Amniotic epithelial cell (primary cell): ENCODE measurements at places on chromosomes 2 and 18.

DNA sequence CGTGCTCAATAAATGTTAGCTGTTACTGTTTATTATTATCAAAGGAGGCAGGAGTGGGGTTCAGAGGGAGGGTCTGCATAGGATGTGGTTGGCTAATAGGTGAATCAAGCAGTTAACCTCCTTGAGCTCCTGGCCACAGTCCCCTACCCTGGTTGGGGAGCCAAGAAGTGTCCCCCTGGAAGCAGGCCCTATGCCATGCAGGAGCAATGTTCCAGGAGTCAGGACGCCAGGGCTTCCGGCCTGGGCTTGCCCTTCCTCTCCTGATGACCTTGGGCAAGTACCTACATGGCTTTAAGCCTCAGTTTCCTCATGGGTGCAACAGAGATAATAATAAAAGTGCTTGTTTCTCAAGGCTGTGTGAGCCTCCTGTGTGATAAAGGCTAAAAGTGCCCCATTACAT, 84.9 kb downstream of the DYSF start:
- DNase-seq: no peak

GRCh38 chr18:45765796-45766195, 41.8 kb downstream of the SLC14A1 start:
- no peak for DNase-seq

DNA sequence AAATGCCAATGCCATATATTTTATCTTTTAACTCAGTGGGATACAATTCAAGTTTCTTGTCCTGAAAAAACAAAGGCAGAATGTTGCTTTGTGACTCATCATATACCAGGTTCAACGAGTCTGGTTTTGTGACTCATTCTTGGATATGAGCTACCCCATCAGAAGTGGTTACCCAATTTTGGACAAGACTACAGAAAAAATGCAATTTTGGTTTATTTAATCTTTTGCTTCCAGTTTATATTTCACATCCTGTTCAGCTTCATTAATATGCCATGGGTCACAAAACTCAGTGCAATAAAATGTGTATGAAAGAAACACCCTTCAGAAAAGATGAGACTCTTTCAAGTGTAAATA, 25.0 kb downstream of the FN1 start:
- peak; percentile 98 for DNase-seq

GRCh38 chr2:74552914-74553811, 579 bp downstream of the LOXL3 start:
- DNase-seq: peak; percentile 31

- DNase-seq: peak; percentile 9
Observed at GRCh38 chr2:187942876-187943275, 348.8 kb upstream of the GULP1 start.

GRCh38 chr2:40564184-40564583, 112.3 kb upstream of the SLC8A1 start:
- no peak for DNase-seq

DNA sequence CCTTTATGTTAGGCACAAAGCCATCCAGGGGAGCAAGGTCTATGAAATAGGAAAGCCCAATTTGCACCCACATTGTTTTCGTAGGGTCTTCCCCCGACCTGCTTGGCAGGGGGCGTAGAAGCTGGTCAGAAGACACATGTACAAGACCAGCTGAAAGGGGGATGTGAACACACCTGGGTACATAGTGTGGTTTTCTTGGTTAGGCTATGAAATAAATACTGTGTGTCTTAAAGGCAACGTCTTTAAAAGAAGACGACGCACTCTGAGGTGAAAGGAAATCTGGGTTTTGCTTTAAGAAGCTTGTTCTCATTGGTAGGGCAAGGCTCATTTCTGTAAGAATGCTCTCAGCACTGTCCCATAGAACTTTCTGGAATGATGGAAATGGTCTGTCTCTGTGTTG, 60.0 kb upstream of the KLF7 start:
- no peak for DNase-seq

- DNase-seq: peak; percentile 98
Observed at GRCh38 chr18:3595369-3596273, 145.6 kb downstream of the TGIF1 start.

GRCh38 chr2:126824663-126825062, 74.0 kb upstream of the TEX51 start:
- no peak for DNase-seq

DNA sequence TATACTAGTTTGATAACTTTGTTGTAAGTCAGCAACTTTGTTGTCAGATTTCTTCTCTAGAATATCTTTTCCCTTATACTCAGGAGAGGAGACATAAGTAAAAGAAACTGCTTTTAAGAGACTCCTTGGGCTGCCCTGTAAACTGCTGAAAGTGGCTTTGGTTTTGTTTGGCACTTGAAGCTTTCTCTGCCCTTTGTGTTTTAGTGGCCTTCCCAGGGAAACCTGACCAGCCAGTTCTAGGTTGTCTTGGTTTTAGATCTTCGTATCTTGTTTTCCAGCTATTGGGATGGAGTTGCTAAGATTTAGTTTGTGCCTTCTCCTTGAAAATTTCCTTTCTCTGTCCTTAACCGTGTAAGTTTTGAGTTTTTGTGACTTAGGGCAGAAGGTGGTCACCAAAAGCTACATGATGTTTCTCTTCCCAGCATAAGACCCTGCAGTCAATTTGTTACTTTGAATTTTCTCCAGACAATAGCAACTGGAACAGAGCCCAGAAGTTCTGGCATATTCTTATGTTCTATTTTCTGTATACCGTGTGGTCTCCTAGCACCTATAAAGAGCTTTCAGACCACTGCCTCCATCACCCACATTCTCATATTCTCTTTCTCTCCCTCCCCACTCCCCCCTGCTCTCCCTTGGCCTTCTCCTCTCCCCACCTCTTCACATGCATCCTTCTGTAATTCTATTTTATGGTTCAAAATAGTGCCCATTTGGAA, 81.1 kb downstream of the BOLA3 start:
- DNase-seq: no peak

DNA sequence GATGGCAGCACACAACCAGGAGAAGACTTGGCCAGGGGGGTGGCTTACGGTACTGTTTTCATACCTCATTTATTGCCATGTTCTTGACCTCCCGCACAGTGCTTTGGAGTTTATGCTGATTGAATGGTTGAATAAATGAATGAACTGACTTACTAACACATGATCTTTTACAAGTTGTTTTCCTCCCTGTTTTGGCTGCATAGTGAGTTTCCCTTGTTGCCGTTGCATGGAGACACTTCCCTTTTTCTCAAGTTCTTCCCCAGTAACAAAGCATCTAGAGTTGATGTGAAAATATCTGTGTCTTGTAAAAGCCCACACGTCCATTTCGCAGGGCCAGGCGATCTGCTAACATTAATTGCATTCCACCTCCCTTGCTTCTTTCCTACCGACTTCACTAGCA, 35.7 kb upstream of the RAB1A start:
- no peak for DNase-seq

DNA sequence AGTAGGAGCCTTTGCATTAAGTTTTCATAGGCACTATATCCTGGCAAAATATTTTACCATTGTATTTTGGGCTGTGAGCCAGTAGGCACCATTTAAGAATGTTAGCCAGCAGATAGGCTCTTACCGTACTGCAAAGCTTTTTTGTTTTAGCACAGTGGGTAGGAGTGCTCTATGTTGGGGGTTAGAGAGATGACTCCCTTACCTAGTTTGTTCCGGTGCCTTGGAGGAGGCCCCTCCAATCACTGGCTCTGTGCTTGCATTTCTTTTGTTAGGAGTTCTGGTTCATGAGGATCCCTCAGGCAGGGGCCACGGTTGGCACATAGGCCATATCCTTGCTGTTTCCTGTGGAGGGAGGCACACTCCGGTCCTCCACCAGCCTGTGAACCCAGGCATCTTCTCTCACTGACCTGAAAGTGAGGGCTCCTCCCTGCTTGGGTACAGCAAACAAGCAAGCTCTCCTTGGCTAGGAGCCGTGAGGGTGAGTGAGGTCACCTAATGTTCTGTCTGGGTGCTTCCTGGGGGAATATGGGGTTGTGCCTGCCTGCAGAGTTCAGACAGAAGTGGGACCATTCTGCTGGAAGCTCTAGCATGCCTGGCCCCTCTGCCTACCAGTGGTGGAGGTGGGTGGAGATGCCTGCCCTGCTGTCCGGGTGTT, 29.8 kb downstream of the LTBP1 start:
- no peak for DNase-seq
